ENCODE measurements at places on chromosomes 7 and 10. TPM values are rescaled to one million over a fixed set of nuclear protein-coding genes. Genes with fewer than 3 reads are reported as not detected.

RBP3 gene
- total RNA-seq, result not detected

RBM20 gene
- total RNA-seq, result 2.6 TPM

HHEX gene
- 0.11 TPM for total RNA-seq

CPXM2 gene
- total RNA-seq, result not detected

ANKRD30A gene
- total RNA-seq, result not detected

CPN1 gene
- not detected for total RNA-seq

Data from myocyte (in vitro differentiated cells).